ENCODE measurements at places on chromosomes 12 and 14.

DNA sequence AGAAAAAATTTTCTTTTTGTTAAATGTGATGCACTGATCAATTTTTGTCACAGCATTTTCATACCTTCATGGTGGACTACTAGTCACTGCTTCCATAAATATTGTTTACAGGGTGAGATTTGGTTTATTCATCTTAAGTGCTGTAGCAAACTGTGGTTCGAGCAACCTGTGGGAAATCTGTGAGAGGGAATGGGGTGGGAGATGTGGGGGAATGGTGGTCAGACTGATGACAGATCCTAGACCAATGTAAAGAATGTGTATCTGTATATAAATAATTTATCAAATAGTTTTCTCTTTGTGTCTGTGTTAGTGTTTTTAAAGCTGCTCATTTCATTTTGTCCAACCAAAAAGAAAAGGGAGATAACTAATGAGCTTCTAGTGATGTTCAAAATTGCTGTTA lies 26.7 kb downstream of the CSRP2 start:
- no peak for DNase-seq

DNA sequence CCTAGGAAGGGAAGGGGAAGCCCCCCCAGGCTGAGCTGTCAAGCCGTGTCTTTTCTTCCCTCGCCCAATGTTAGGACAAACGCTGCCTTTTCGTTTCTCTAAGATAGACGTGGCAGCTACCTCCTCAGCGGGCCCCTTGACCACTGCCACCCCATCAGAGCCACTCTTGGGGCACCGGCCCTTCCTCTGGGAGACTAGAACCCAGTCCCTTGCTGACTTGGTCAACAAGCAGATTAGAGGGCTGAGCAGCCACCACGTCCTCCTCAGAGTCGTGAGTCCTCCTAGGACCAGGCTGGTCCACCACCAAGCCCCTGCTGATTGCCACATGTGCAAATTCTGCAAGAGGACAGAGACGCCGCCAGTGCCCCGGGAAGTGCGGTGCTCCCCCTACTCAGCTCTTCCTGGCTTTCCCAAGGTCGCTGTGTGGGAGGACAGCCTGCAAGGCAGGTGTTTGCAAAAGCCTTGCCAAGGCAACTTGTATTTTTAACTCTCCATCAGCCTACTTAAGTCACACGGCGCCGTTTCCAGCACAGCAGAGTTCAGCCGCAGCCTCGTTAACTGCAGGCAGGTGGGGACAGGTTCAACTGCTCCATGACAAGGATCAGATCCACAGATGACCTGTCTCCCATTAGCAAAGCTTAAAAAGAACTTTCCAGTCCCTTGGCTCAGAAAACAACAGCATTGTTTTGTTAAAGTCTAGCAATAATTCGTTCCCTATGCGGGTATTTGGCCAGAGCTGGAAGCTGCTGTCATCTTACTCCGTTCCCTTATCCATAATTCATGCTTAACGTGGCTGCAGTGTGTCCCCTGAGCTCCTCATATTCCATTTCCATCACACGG lies 65.6 kb downstream of the TESC start:
- DNase-seq = no peak

DNA sequence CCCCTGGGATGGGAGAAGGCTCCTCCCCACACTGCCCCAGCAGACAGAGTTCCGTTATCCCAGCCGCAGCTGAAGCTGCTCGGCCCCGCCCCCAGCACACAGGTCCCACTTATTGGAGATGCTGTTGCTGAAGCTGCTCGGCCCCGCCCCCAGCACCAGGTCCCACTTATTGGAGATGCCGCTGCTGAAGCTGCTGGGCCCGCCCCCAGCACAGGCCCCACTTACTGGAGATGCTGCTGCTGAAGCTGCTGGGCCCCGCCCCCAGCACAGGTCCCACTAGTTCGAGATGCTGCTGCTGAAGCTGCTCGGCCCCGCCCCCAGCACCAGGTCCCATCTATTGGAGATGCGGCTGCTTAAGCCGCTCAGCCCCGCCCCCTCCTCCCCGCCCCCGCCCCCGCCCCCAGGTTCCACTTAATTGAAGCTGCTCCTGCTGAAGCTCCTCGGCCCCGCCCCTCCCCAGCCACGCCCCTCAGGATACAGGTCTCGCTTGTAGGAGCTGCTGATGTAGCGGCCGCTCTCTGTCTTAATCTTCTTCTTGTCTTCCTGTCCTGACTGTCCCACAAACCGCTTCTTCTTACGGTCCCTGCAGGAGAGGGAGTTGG lies 12.0 kb downstream of the CFAP73 start:
- no peak for DNase-seq

DNA sequence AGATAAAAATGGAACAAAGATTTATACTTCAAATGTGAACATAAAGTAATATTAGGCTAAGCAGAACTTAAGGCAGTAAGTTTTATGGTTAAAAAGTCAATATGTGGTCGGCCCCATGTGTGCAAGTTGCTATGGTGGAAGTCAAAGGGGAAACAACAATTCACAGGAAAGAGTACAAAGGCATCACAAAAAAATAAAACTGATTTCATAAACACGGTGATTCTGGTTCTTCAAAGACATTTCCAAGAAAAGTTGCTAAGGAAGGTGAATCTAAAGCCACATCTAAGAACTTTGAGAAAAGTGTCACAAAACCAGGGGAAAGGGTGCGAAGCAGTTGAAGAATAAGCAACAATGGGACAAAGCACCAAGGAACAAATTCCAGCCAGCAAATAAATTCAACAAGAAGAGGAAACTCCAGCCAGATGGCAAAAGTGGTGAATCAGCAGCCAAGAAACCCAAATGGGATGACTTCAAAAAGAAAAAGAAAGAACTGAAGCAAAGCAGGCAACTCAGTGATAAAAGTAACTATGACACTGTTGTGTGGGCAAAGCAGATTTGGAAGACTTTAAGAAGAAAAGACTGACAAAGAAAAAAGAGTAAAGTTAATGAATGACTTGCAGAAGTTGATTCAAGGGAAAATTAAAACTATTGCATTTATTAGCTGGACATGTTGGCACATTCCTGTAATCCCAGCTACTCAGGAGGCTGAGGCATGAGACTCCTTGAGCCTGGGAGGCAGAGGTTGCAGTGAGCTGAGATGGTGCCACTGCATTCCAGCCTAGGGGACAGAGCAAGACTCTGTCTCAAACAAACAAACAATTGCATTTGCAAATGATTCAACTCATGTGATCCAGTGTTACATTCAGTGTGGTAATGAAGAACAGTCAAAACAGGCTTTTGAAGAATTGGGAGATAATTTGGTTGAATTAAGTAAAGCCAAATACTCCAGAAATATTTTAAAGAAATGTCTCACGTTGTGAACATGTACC lies 19.5 kb downstream of the PTGDR start:
- DNase-seq = no peak

DNA sequence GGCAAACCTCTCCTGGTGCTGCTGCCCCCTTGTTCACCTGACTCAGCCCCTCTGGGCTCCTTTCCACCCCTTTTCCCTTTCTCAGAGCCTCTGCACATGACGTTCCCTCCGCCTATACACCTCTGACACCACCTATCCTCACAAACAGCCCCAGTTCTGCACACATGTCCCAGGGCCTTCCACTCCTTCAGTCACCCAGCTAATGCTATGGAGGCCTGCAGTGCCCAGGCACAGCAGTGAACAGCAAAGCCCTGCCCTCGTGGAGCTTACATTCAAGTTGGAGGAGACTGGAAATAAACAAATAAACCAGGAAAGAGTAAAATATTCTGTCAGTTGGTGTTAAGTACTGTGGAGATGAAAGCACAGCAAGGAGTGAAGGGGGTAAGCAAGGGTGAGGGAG lies 38.5 kb upstream of the MDM1 start:
- no peak for DNase-seq

GRCh38 chr12:117571321-117571720 lies 209.9 kb upstream of the NOS1 start:
- no peak for DNase-seq

GRCh38 chr12:106914796-106915634 lies 40.7 kb upstream of the TMEM263 start:
- DNase-seq = no peak

GRCh38 chr12:108657130-108657745 lies 23.5 kb upstream of the SELPLG start:
- DNase-seq = no peak

- no peak for DNase-seq
Observed at GRCh38 chr12:82567688-82568087, 119.0 kb upstream of the TMTC2 start.

DNA sequence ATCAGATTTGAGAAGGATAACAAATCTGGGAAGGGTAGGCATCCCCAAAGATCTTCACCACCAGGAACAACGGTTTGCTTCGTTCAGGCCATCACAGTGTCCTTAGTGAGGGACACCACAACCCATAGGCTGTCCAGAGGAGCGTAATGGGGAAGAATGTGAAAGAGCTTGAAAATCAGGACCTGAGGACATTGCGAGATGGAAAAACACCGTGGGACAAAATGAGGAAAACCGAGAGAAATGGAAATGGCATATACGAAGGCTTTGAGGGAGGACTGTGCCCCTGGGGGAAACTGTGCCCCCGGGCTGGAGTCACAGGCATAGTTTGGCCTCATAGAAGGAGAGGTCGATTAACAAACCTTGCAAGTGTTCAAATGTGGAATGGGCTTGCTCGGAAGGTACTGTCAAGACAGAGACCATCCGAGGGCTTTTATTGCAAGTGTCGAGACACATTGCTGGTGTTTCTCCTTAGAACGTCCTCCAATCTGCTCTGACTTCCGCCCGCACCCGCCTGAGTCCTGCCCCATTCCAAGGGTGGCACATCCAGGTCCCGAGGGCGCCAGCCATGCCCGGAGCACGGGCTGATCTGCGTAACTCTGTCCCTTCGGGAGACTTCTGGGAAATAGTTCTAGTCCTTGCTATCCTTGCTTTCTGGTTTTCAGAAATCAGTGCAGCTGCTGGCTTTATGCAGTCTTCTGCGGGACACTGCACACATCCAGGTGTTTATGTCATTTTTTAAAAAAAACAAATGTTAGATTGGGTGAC lies 885 bp upstream of the PALS1 start:
- peak; percentile 40 for DNase-seq

DNA sequence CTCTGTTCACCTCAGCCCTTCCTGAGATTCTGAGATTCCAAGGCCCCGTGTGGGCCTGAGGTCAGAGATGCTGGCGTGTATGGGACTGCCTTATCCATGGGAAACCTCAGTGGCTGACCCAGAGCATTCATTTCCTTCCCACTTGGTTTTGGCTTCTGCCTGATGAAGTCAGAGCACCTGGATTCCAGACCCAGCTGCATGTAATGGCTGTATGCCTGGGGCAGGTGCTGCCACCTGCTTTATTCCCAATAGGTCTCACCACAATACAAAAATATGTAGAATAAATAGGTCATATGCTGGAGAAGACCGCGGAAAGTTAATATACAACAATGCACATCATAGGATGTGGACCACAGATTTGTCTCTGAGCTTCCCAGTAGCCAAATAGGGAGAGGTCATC lies 25.6 kb downstream of the FIGNL2 start:
- no peak for DNase-seq

DNA sequence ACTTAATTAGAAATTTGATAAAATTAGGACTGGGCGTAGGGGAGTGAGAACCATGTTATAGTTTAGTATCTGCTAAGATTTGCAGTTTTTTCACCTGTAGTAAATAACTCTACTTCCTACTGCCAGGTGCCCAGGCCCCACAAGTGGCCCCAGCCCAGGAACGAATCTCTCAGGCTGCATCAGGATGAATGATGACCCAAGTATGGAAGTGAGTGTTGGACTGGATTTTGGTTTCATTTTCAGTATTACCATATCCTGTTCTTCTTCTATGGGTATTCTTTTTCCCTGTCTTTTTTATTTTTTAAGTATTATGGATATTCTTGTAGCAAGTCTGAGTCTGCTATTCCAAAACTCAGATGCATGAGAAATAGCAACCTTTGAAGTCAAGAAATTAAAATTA lies 120.3 kb upstream of the BCAT1 start:
- DNase-seq = no peak

DNA sequence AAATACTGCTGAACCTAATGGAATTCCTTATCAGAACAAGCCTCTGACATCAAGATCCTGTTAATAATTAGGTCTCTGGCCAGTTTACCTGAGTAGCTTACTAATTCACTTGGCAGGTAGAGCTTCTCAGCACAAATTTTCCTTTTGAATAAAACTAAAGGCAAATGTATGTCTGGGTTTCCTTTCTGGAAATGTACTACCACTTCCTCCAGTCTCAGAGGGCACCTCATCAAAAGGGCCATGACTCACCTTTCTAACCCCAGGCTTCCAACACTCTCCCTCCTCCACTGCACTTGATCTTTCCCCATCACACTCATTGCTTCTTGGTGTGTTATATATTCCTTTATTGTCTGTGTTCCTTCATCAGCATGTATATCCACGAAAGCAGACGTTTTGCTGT lies 90.5 kb downstream of the SLC2A13 start:
- DNase-seq = no peak

- no peak for DNase-seq
Observed at GRCh38 chr12:66697404-66697803, 18.5 kb upstream of the GRIP1 start.

GRCh38 chr14:30196861-30197260 lies 269.2 kb upstream of the PRKD1 start:
- DNase-seq = no peak

- DNase-seq = no peak
Observed at GRCh38 chr12:88549929-88550328, 30.3 kb downstream of the KITLG start.

DNA sequence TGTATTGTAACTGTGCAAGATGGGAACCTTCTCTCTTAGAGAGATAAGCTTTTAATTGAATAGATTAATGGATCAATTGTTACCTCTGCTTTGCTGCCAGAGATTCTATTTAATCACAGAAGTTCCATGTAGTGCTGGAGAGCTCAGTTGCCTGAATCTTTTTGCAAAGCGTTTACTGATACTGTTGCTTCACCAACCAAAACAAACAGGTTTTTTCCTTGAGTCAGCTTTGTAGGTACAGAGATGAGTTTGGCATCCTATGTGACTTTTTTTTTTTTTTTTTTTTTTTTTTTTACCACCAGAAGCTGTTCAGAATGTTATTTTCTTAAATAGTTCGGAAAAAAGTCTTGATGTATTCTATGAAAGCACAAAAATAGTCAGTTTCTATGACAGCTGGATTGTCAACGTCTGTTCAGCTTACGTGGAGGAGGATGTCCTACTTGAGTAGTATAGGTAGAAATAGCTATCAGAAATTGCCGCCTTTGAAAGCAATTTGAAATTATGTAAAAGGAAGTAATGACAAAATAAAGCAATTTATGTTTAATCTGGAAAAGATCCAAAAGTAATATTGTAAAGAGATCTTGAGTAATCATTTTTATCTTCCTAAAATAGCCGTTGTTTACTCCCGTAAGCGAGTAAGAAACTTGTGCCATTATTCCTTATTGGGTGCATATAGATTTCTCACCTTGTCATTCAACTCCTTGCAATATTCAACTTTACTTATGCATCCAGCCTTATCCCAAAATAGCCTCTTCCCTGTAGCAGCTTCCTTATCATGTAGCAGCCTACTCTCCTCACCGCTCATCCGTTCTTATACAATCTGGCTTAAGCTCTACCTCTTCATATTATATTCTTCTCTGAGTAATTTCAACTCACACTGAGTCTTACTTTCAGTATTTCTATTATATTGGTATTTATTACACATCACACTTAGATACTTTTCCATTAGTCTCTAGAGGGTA lies 5.2 kb downstream of the LRRK2 start:
- no peak for DNase-seq

DNA sequence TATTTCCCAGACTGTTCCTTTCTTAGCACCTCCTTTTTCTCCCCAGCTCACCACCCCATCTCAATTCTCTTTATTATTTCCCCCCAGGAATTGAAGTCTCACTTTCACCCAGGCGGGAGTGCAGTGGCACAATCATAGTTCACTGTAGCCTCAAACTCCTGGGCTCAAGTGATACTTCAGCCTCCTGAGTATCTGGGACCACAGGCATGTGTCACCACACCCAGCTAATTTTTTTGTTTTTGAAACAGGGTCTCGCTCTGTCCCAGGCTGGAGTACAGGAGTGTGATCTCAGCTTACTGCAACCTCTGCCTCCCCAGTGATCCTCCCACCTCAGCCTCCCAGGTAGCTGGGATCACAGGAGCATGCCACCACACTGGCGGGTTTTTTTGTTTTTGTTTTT lies 11.0 kb downstream of the RACGAP1 start:
- no peak for DNase-seq

Measured in left ventricle myocardium inferior (tissue), 1 donor.